ENCODE measurements at places on chromosomes 6 and 20. TPM values are rescaled to one million over a fixed set of nuclear protein-coding genes. Genes with fewer than 3 reads are reported as not detected.

The HCK gene
- not detected for total RNA-seq

The RGS17 gene
- total RNA-seq: 0.78 TPM

The CNR1 gene
- total RNA-seq: 0.31 TPM

The IL17A gene
- not detected for total RNA-seq

The SRSF12 gene
- 1.7 TPM for total RNA-seq

The CCND3 gene
- total RNA-seq: 90.4 TPM

The SAMD10 gene
- 23.7 TPM for total RNA-seq
